ENCODE measurements at places on chromosomes 11 and 22.

DNA sequence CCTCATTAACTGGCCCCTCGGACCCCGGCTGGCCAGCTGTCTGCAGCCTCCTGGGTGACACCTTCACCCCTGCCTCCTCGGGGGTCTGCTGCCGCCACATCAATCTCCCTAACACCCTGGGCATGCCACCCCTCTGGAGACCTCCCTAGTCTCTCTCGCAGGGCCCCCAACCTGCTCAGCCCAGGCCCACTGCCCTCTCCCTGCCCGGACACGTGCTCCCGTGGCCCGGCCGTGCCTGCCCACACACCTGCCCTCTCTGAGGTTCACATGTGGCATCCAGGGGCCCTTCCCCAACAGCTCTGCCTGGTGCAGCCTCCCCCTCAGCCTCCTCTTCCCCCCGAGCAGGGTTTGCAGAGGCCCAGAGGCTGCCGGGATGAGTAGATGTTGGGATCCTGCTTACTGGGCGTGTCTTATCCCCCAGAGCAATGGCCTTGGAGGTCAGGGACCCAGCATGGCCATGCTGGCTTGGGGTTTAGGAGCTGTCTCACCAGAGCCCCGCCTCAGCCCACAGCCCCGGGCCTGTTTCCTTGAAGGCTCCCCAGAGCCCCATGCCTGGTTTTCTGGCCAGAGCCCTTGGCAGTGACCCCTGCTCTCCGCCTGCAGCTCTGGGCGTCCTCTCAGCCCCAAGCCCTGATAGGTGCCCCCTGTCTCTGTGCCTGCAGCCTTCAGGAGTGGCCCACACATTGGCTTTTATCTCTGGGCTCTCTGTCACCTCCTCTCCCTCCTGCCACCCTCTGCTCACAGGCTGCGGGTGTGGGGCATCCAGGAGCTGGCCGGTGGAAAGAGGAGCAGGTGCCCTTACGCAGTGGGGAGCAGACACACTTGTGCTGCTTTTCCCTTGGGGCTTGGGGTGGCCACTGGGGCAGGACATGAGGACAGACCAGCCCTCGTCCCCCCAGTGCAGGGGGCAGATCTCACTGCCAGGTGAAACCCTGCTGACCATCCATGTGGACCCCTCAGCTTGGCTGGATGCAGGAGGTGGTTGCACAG is 25.7 kb upstream of the SEPTIN5 start:
- no peak for DNase-seq

DNA sequence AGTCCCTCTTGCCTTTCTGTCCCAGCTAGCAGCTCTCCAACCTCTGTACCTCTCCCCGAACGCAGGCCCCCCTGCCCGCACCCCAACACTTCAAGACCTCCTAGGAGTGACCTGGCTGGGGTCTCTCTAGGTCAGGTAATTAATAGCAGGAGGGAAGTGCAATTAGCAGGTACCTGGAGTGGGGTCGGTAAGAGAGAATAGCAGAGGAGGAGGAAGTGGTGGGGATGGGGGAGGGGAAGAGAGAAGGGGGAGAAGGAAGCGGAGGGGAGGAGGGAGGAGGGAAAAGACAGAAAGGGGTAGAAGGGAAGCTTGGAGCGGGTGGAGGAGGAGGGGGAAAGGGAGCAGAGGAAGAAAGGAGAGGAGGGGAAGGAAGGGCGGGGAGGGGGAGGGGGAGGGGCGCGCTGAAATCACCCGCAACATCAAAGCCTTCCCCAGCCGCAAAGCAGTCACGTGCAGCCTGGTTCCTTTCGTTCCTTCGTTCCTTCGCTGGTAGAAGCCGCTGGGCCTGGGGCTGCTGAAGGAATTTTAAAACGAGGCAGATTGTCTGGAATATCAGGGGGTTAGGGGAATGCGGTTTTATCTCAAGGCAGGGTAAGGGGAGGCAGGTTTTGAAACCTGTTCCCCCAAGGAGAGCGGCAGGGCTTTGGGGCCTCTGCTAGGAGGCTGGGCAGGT is 29.3 kb upstream of the TCF20 start:
- no peak for DNase-seq

DNA sequence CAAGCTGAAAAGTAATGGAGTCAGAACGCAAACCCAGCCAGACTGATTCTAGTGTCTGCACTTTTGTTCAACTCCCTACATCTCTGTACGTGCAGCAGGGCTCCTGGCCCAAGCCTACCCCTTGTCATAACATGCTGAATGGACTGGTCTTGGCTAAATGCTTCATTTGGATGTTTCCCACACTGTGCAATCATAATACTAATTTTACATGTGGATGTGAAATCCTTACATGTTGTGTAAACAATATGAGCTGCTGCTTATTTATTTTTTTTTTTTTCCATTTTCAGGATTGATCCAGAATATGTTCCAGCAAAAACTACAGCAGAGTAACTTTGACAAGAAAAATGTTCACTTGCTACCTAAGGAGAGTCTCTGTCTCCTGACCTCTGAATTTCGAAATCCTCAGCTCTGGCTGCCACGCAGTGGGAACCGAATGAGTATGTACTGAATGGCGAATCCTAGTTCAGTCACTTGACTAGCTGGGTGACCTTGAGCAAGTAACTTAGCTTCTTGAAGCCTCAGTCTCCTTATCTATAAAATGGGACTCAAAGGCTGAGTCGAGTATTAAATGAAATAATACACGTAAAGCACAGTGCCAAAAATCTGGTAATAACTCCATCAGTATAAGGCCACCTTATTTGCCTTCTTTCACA is 133.4 kb downstream of the EHF start:
- DNase-seq, result no peak

DNA sequence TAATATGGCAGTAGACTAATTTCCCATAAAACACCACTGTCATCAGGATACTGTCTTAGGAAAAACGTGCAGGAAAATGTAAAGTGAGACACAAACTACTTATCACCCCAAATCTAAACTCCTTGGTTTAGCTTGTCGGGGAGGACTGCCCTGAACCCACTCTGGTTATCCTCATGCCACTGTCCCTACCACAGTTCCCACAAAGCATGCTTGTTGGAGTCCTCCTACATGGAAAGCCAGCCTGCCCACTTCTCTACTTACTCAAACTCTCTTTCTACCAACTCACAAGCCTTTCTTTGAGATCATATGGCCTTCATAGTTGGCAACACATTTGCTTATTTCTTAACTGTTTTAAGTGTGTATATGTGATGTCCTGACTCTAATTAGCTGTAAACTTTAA is 179.0 kb downstream of the SWAP70 start:
- no peak for DNase-seq

GRCh38 chr11:27404427-27404826 is 41.4 kb upstream of the CCDC34 start:
- no peak for DNase-seq

GRCh38 chr11:93668171-93668570 is 6.7 kb downstream of the CEP295 start:
- no peak for DNase-seq

Measured in H4 (cell line).